ENCODE measurements at places on chromosomes 6 and 20.
A peak's percentile ranks its signal among the peaks of the same experiment; 100 is the strongest.

DNA sequence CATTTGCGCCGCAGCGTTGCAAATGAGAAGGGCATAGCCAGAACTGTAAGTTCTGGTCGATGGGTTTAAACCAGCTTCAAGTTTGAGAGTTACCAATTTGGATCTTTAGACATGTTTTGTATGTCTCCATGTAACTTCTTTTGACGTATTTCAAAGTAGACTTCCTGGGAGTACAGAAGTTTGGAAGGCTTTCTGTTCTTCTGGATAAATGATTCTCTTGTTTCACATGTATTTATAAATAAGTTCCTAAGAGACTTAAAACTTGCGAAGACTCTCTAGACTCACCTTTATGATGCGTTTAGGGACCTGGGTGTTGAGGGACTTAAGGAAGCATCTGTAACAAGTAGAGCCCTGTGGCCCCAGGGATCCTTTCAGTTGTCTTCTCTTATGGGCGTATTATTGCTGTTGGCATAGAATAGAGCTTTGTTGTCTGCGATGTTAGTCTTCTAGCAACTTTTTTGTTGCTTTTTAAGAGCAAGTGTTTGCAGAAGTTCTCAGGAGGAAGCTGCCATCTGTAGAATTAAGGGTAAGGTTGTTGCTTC, 1.3 kb downstream of the CDYL start:
- no peak for DNase-seq

GRCh38 chr6:100906325-100906724, 25.2 kb upstream of the ASCC3 start:
- no peak for DNase-seq

- DNase-seq = no peak
Observed at GRCh38 chr20:10671919-10672623, 1.7 kb downstream of the JAG1 start.

DNA sequence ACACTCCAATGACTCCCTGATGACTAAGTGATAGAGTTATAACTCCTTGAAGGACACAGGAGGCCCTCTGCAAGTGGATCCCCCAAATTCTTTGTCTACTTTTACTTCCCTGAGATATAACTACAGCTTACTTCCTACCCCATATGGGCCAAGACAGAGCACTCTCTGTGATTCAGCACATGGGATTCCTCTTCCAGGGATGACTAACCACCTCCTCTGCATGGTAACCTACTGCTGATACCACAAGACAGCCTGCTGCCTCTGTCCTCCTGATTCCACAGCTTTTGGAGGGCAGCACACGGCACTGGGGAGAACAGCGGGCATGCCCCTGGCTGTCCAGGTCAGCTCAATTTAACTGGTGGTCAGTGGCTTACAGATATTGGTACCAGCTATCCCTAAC, 675.7 kb upstream of the AGPAT4 start:
- no peak for DNase-seq

GRCh38 chr20:24488064-24488799, 18.8 kb downstream of the SYNDIG1 start:
- no peak for DNase-seq

GRCh38 chr6:142324111-142324510, 22.3 kb downstream of the ADGRG6 start:
- no peak for DNase-seq

DNA sequence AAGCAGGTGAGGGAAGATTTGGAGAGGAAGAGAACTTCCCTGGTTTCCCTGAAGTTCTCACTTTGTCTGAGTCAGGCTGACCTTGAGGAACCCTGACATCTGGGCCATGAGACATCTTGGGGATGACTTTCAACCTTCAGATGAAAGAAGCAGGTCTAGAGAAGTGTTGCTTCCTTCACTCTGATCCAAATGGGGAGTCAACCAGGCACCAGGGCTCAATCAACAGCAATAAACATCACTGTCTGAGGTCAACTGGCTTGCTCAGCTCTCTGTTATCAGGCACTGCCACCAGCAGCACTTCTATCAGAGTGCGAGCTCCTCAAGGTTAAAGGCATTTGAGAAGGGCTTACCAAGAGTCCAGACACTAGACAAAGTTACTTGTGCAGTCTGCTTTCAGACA, 6.3 kb downstream of the ACOT8 start:
- no peak for DNase-seq

DNA sequence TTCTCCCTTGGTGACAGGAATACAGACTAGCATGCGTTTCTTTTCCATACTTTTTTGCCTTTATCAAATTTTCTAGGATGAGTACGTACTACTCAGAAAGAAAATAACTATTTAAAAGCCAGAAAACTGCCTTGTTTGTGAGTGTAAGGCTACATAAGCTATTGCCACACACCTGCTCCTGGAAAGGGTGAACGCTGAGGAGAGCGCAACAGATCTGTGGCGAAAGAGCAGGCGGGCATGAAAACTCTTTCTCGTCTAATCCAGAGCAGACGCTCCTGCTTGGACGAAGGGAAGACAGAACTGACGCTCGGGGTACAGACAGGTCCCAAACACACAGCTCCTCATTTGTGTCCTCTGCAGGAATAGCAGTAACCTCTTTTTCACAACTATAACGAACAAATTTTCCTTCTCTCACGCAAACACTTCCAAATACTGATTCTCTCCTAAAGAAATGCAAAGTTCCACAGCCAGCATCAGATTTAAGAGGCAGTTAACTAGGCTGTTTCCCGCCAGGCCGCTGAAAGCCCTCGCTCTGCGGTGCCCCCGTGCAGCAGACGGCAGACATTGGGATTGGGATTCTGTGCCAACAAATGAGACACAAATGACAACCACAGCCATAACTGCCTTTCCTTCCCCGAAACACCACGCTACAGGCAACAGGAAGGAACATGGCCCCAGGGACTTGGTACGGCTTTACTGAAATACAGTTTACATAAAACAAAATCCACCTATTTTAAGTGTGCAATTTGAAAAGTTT, 20.0 kb downstream of the TAF4 start:
- no peak for DNase-seq

DNA sequence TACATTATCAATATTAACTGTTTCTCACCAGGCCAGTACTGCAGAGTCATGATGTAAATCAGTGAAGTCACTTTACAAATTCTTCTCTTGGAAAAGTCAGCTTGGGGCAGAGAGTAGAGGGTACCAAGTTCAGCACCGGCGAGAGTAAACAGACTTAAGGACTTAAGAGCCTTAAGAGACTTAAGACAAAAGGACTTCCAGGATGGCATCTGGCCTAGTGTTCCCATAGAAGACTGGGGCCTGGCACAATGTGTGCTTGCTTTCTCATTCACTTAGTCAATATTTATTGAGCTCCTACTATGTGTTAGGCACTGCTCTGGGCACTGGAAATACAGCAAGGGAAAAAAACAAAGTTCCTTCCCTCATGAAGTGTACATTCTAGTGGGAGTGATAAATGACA, 1.4 kb upstream of the SNPH start:
- no peak for DNase-seq

GRCh38 chr6:106966671-106967640, 7.6 kb downstream of the CD24 start:
- no peak for DNase-seq

DNA sequence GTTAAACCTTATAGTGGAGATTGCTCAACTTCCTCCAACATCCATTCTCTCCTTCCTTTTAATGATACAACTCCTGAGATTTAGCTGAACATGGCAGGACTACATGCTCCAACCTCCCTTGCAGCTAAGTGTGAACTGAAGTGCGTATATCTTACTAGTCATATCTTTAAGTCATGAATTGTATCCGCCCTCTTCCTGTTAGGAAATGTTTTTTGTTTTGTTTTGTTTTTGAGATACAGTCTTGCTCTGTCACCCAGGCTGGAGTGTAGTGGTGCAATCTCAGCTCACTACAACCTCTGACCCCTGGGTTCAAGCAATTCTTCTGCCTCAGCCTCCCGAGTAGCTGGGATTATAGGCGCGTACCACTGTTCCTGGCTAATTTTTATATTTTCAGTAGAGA, 8.8 kb upstream of the OSTM1 start:
- DNase-seq = no peak

DNA sequence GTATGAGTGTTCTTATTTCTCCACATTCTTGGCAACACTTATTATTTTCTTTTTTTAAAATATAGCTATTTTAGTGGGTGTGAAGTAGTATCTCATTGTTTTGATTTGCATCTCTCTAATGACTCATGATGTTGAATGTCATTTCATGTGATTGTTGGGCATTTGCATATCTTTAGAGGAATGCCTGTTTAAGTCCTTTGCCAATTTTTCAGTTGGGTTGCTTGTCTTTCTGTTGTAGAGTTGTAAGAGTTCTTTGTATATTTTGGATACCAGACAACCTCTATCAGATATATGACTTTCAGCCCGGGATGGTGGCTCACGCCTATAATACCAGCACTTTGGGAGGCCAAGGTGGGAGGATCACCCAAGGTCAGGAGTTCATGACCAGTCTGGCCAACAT, 5.1 kb upstream of the POPDC3 start:
- DNase-seq = peak; percentile 59

- DNase-seq = peak; percentile 86
Observed at GRCh38 chr6:85360794-85361642, 88.9 kb upstream of the NT5E start.

DNA sequence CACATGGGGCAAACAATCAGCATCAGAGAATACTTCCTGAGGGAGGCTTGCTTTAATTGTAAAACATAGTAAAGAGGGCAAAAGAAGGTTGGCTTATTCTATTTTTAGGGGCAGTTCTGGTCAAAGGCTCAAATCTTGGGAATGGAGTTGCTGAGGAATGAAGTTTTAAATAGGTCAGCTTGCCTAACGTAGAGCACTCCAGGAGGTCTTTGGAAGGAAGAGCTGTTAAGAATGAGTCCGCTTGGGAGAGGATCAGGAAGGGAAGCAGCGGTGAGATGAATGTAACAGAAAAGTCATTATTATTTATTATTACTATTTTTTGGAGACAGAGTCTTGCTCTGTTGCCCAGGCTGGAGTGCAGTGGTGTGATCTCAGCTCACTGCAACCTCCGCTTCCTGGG, 108.7 kb downstream of the ZFAND3 start:
- DNase-seq = no peak

- DNase-seq = no peak
Observed at GRCh38 chr6:114714836-114715507, 372.1 kb upstream of the HS3ST5 start.

DNA sequence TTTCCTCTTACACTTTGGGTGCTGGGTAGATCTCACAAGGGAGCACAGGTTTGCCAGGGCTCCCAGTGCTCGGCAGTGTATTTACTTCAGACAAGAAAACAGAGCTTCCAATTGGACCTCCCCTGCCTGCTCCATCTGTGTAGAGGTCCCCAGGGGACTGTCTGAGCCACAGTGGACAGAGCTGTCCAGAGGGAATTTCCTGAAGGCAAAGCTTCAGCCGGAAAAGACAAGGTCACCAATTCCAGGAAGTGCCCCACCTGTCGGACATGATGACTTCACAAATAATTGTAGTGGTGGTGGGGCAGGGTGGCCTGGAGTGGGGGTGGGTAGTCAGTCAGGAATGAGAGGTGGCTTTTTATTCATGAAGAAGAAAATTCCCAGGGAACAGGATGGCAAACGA, 18.6 kb downstream of the ADGRF5 start:
- DNase-seq = no peak

Data from AG04449 (cell line).